Bone marrow (tissue), 2 donors: ENCODE measurements at places on chromosomes 11 and 22.

- no peak for DNase-seq
Measured at GRCh38 chr11:99865951-99866350, 821.1 kb upstream of the ARHGAP42 start.

- no peak for DNase-seq
Measured at GRCh38 chr22:46370584-46371291, 35.2 kb downstream of the TRMU start.

- no peak for DNase-seq
Measured at GRCh38 chr22:25696763-25697162, 45.2 kb upstream of the MYO18B start.

DNA sequence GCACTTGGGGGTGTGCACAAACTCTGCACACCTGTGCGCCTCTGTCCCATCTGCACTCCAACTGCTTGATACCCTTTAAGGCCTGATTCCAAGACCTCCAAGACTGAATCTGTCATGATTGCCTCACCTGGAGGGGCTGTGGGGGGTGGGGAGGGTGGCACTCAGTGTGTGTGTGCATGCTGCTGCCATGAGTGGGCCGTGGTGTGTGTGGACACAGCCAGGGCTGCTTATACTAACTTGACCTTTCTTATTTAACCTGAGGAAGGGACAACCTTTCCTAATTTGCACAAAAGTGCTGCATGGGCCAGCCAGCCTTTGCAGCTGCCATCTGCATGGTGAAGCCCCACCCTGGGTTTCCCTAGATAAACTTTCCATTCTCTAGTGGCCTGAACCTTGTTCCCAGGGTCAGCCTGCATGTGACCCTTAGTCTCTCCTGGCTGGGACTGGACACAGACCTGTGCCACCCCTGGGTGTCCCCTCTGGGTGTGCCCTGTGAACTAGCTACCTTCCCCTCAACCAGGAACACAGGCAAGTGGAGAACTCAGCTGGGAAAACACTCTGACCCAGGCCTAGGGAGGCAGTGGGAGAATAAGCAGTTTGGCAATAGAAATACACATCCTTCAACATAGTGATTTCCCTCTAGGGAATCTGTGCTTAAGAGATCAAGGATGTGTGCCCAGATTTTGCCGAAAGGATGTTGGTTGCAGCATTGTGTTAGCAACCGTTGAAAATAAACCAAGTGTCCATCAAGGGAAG lies 45.4 kb upstream of the DKK3 start:
- DNase-seq: no peak

GRCh38 chr11:1102221-1102971 lies 27.7 kb downstream of the MUC2 start:
- DNase-seq: no peak

GRCh38 chr11:72514331-72514730 lies 80.0 kb upstream of the CLPB start:
- DNase-seq: no peak

- no peak for DNase-seq
Measured at GRCh38 chr11:6350043-6350442, 29.7 kb upstream of the CAVIN3 start.

GRCh38 chr11:42170601-42171000 lies 711.1 kb upstream of the LRRC4C start:
- DNase-seq: no peak

- no peak for DNase-seq
Measured at GRCh38 chr22:35369996-35370395, 10.9 kb upstream of the HMOX1 start.

DNA sequence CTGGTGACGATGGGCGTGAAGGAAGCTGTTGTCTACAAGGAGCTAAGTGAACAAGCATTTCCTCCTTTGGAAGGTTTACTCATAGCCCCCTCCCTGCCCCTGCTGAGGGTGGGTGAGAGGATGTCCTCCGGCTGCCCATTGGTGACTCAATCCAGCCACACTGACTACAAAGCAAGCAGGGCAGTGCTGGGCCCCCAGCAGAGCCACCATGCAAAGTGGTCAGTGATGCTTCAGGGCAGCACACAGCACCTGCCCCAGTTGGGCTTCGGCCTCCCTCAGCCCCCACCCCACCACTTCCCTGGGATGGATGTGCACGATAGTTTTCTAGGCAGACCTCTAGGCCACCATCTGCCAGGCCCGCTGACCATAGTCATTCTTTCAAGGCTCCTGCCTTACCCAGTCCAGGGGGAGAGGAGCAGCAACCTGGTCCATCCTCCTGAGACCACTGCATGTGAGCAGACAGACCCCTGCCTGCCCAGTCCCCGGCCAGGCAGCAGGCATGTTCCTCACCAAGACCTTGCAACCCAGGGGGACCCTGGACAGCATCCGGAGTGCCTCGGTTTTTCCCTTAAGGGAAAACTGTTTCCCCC lies 125.1 kb downstream of the BCR start:
- DNase-seq: no peak

- no peak for DNase-seq
Measured at GRCh38 chr11:11036848-11037732, 179.2 kb upstream of the ZBED5 start.

GRCh38 chr11:73291781-73292524 lies 16.1 kb upstream of the ARHGEF17 start:
- DNase-seq: no peak

DNA sequence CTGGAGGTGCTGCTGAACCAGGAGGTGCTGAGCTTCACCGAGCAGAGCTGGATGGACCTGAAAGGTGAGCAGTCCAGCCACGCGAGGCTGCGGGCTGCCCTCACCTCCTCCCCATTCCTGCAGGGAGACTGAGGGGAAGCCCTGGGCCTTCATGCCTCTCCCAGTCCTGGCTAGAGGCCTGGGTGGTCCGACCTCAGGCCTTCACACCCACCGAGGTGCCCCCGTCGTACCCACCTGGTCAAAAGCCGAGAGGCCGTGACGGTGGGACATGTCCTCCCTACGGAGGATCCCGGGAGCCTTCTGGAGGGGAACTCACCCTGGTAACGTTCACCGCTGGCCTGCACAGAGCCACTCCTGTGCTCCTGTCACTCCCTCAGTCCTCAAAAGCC lies 5.1 kb downstream of the SUSD2 start:
- DNase-seq: no peak

- no peak for DNase-seq
Measured at GRCh38 chr11:96045622-96046456, 121.9 kb upstream of the MTMR2 start.

DNA sequence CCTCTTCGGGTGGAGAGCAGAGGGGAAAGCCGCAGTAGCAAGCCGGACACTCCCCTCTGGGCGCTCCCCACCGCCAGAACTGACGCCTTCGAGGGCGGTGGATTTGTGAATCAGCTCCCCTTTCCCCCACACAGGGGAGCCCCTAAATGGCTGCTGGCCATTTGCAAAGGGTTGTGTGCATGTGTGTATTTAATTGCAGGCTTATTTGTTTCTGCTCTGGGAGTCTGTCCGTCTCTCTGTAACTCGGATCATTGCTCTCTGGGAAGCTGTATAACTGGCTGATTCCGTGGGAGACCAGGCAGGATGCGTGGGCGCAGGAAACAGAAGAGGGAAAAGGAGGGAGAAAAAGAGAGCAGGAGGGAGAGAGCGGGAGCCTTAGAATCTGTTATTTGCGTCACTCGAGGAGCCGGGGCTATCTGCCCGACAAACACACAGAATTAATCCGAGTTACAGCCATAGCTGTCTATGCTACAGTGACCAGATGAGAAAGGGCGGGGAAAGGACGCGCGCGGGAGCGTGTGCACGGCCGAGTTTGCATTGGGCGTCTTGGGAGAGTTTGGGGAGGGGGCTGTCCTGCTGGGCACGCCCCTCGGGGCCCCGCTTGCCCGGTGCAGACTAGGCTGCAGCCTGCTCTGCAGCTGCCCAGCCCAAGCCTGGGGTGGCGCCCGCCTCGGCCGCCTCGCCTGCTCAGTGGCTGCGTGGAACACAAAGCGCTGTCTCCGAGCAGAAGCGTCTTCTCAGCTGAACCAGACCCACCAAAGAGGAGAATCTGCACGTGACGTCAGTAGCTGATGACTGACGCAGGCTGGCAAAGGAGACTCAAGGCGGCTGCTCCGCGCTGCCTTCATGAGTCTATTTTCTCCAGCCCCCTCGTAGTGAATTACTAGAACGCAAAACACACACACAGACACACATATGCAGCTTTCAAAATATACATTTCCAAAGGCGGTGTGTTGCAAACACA lies 105.3 kb upstream of the HSD17B12 start:
- no peak for DNase-seq

DNA sequence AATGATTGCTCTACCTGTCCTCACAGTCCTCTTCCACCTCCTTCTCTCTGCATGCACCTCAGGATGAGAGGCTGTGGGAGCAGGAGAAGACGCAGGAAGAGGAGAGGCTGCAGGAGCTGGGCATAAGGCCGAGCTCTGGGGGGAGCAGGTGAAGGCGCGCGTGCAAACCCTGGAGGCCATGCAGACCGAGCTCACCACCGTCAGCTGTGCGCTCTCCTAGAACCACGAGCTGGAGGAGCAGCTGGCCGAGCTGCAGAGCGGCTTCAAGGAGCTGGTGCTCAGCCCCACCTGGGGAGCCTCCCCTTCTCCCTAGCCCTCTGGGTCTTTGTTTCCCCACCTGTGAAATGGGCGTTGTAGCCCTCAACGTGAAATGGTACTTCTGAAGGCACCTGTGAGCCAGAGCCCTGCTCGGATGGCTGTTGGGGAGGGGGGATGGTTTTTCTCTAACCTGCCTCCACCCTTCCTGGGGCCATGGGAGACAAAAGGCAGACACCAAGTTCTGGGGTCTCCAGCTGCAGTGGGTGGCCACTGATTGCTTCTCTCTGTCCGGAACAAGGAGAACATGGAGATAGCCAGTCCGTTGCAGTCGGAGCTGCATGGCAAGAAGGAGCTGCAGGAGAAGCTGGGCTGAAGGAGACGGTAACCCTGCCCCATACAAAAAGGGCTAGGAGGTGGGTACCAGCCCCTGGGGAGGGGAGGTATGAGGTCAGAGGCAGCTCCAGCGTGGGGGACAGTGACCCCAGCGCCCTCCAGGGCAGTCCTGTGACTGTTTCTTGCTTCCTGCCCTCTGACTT lies 65.2 kb upstream of the A4GALT start:
- DNase-seq: no peak

- DNase-seq: no peak
Measured at GRCh38 chr22:43319661-43320486, 23.3 kb downstream of the SCUBE1 start.

DNA sequence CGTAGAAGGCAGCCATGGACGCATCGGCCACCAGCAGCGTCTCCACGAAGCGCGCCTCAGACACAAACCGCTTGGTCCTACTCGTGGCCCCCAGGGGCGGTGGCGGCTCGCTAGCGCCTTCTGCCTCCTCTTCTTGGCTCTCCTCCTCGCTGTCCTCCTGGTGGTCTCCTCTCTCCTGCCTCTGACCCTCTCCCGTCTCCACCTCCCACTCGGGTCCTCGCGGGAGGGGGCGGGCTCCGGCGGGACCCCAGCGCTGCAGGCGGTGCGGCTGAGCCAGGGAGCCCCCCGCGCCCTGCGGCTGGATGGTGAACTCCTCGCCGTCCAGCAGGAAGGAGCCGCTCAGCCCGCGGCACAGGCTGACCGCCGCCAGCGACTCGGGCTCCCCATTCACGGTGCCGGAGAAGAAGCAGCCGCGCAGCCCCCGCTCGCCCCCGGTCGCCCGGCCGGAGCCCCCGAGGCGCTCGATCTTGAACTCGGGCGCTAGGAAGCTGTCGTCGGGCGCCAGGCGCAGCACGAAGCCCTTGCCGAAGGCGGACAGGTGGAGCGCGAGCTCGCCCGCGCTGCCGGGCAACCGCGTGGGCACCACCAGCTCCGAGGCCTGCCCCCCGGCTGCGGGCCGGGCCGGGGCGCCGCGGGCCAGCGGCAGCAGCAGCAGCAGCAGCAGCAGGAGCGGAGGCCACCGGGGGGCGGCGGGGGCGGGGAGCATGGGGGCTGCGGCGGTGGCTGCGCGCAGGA lies 661 bp downstream of the ADAMTS8 start:
- DNase-seq: no peak

DNA sequence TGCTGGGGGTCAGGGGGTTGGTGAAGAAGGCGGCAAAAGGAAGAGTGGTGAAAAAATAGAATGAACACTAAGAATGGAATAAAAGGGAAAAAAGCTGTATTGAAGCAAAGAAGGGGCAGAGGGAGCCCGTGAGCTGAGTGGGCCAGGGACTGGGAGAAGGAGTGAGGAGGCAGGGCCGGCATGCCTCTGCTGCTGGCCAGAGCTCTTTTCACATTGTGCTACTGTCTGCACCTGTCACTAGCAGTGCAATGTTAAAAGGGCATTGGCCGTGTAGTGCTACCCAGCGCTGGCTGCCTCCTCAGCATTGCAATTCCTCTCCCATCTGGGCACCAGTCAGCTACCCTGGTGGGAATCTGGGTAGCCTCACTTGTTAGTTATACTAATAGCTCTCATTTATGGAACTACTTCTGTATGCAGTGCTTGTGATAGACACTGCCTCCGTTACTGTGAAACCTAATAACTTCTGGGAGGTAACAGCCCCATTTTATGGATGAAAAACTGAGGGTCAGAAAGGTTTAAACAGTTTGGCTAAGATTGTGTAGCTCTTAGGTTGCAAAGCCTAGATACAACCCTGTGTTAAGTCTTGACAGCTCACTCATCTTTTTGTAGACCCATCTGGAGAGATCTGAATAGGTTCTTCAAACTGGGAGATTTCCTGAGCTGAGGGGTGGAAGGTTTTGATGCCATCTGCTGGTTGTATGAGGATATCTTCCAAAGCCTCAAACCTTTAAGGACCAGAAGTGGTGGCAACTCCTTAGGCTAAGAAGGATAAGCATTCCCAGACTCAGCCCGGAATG lies 8.5 kb downstream of the YPEL4 start:
- no peak for DNase-seq

- no peak for DNase-seq
Measured at GRCh38 chr11:73818846-73819245, 31.2 kb downstream of the MRPL48 start.

- no peak for DNase-seq
Measured at GRCh38 chr11:88282747-88283515, 54.6 kb downstream of the CTSC start.

GRCh38 chr11:31414338-31414737 lies 44.7 kb downstream of the DNAJC24 start:
- DNase-seq: no peak

GRCh38 chr11:133821776-133822175 lies 23.5 kb downstream of the SPATA19 start:
- no peak for DNase-seq

DNA sequence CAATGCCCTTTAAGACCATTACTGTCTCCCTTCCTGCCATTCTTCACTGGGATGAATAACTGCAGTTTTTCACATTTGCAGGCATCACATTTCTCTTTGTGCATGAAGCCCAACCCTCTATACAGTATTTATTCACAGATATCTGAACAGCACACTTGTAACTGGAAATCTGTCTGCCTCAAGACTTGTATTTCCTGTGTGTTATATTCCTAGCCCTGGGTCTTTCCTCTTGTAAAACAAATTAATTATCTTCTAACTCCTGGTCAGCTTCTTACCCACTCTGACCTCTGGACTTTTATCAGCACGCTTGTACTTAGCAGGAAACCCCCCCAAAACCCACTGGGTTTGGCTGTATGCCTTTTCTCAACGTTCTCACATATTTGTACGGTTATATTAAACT lies 2.0 kb downstream of the CSRP3 start:
- DNase-seq: no peak

GRCh38 chr11:7160814-7161489 lies 72.2 kb downstream of the RBMXL2 start:
- DNase-seq: no peak
